Stimulated activated naive B cell treated with anti-CD40 and anti-IgM and Interleukin-4, amounts not matched to agents 10 μg/mL and 1 μg/mL and 100 μg/mL, for 72 hours (primary cell): ENCODE measurements at places on chromosomes 4 and X.

- DNase-seq = no peak
Observed at GRCh38 chr4:173293663-173294062, 40.5 kb downstream of the HMGB2 start.

DNA sequence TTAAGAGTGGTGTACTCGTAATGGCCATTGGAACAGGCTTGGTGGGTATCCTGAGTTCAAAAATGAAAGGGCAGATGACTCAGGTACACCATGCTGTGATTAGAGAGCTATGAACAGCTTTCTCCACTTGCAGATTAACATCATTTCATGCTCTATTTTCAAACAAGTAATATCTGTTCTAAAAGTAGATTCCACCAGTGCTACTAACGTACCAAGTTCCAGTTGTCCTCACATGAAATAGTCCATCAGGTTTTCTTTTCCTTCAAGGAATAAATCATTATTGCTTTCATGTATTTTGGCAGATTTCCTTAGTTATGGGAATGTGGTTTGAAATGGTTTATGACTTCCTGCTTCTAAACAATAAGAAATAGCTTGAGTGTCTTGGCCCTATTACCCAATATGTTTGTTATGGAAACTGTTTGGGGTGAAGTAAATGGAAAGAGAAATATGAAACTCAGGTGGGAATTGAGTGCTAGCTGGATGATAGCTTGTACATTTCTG lies 49.9 kb downstream of the PCDH7 start:
- DNase-seq = no peak

DNA sequence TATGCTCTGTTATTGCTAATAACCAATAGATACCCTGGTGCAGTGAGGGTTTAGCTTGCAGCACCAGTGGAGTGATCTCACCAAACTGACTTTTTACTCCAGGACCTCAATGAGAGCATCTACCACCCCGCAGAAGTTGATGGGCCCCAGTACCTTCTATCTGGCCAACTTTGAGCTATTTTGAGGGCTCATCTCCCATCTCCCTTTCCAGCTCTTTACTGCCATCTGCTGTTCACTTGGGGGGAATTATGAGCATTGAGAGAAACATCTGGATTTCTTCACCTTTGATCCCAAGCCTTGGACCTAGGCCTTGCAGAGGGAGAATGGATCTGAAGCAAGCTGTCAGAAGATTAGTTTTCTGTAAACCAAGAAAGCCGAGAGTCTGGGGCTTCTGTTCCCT lies 143.6 kb downstream of the TMEM164 start:
- DNase-seq = peak; percentile 8

DNA sequence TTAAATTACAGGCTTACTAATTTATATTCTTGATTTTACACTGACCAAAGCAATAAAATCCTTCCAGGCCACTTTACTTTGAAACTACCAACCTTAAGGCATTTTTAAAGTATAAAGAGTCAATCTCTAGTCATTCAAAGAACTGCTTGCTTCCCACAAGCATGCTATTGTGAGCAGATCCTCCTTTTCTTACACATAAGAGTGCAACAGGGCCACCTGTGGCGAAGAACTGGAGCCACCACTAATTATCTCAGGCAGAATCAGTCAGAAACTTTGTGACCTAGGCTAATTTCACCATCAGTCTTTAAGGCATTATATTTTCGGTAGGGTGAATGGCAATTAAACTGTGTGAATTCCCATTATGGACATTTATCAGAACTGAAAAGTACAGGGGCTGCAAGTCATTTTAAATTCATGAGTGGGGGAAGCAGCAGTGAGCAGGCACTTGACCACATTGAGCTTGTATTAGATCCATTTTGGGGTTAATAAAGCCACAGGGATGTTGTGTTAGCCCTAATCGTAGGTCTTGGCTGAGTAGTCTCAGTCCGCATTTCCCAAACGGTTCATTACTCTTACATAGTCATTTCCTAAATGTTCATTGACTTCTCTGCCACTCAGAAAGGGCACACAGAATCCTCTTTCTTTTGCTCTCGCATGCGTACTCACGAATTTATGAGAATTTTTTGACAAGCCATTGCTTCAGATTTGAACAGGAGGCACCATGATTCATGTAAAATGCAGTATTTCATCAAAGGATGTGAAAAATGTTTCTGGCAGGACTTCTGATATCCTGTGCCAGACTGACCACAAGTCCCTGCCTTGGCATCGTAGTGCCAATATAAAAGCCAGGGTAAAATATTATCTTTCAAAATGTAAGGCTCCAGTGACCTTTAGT lies 39.8 kb downstream of the NPY2R start:
- no peak for DNase-seq

- no peak for DNase-seq
Observed at GRCh38 chr4:68906780-68907137, 44.8 kb downstream of the UGT2A3 start.

GRCh38 chr4:57136281-57136680 lies 26.1 kb upstream of the IGFBP7 start:
- DNase-seq = no peak

- DNase-seq = no peak
Observed at GRCh38 chr4:66791686-66792085, 753.6 kb downstream of the CENPC start.

DNA sequence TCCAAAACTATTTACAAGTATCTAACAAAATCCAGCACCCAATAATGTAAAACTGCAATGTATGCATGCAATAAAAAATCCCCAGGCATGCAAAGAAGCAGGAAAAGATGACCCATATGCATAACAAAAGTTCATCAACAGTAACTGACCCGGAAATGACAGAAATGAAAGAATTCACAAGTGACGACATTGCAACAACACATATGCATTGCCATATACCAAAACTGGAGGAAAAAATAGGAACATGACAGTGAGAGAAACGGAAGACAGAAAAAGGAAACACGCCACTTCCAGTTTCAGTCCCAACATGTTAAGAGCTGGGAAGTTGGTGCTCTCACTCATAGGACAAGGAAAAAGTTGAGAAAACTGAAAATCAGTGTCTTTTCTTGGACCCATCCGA lies 154.6 kb downstream of the EVC2 start:
- no peak for DNase-seq

GRCh38 chrX:41971346-41971745 lies 48.0 kb upstream of the CASK start:
- DNase-seq = no peak

DNA sequence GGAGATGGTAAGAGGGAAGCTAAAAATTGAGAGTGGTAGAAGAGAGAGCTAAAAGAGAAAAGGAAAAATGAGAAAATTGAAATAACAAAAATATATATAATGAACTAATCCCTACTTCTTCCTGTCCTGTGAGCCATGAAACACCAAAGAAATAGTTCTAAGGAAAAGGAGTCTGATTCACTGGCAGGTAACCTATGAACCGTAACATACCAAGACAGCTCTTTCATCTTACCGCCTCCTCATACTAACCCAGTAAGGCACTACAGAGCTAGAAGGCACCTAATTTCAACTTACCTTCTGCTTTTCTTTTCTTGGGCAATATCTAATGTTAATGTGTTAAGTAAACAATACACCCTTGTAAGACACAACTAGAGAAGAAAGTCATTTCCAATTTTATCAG lies 297.7 kb upstream of the DIAPH2 start:
- no peak for DNase-seq

- no peak for DNase-seq
Observed at GRCh38 chr4:48692897-48693296, 87.2 kb downstream of the FRYL start.

GRCh38 chrX:15158350-15158735 lies 111.5 kb downstream of the ASB9 start:
- no peak for DNase-seq

GRCh38 chr4:140642674-140643437 lies 74.1 kb upstream of the UCP1 start:
- DNase-seq = no peak

DNA sequence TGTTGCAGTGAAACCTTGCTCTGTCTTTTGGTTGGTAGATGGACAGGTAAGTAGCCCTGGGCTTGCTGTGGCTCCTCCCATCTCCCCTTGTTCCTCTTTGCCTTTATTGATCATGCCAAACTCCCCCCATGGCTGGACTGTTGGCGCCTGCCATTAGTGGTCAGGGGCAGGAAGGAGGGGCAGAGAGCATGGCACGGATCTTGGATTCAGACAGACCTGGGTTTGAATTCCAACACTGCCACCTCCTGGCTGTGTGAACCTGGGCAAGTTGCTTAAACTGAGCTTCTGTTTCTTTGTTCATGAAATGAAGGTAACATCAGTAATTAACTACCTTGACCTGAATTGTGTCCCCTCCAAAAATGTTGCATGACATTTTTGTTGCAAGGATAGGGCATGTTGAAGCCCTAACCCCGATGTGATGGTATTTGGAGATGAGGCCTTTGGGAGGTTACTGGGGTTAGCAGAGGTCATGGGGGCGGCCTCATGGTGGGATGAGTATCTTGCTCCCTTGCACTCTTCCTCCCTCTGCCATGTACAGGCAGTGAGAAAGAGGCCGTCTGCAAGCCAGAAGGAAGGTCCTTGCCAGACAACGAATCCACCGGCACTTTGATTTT lies 6.0 kb downstream of the SLC2A9 start:
- no peak for DNase-seq

GRCh38 chr4:90603540-90603939 lies 476.3 kb downstream of the CCSER1 start:
- no peak for DNase-seq

DNA sequence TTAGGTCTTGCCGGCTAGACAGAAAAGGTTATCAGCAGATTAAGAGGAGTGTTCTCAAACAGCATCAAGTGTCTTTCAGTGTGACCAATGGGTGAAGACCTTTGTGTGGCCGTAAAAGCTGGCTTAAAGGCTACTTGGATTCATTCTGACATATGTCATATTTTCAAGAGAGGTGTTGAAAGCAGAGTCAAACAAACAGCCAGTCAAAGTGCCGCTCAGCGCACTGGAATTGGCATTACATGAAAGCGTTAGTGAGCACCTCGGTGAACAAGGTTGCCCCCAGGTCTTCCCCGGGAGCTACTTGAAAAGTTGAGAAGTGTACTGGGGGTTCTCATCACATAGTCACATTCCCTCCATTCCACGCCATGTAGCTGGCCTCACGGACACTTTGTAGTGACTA lies 148.9 kb downstream of the SOX3 start:
- DNase-seq = no peak

DNA sequence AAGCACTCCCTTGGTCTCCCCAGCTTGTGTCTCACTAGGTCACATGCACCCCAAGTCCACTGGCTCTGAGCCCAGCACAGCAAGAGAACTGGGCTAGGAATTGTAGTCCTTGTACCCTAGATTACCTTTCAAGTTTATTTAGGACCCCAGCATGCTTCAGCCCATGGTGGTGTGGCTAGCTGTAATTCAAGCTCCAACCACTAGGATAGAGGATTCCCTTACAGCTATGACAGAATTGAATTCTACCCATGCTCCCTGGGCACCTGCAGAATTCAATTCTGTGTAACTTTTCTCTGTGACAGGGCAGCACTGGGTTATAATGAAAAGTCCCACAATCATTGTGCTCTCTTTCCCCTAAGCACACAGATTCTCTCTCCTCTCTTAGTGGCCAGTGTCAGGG lies 253.8 kb upstream of the DMD start:
- DNase-seq = no peak

GRCh38 chrX:118968031-118968430 lies 6.4 kb upstream of the LONRF3 start:
- DNase-seq = no peak

GRCh38 chrX:124818033-124818432 lies 471.7 kb downstream of the SH2D1A start:
- no peak for DNase-seq

GRCh38 chr4:79917246-79917645 lies 155.8 kb downstream of the ANTXR2 start:
- peak; percentile 26 for DNase-seq

DNA sequence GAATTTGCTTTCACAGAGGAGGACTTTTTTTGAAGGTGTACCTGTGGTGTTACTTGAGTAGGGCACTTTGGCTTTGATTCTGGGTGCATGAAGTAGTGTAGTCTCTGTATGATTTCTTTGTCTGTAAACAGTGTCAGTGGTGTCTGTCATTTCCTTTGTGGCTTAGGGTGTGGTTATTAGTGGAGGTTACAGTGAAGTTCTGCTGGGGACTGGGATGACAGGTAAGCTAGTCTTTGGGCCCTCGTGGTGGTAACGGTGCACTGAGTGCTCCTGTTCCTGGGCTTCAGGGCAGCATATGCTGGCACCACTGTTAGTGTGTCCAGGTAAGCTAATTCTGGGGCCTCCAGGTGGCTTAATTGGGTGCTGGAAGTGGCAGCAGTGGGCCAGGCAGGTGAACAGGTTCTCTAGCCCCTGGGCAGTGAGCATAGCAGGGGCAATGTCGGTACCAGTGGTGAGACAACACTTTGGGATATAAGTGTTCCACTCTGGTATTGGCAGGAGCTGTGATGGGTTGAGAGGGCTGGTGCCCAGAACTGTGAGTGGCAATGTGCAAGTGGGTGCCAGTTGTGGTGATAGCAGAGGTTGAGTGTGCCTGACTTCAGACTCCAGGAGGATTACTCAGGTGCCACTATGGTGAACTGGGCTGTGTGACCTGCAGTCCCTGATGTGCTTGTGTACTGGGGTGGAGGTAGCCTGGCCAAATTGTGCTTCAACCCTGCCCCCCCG lies 26.0 kb upstream of the VSIG1 start:
- no peak for DNase-seq

DNA sequence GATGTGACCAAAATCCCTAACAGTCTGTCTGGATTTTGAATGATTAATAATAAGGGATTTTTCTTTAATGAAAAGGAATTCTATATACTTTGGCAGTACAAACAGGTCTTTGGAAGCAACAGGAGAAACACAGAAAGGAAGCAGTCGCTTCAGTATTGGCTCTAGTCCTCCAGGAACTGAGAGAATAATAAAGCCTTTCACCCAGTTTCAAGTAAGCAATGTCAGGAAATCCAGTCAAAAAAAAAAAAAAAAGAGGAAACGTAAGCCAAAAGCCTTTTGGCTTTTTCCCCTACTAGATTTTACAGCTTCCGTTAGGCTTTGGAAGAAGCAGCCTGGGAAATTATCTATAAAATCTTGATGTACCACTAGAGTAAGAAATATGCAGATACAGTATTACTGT lies 61.7 kb upstream of the HDAC8 start:
- DNase-seq = no peak

DNA sequence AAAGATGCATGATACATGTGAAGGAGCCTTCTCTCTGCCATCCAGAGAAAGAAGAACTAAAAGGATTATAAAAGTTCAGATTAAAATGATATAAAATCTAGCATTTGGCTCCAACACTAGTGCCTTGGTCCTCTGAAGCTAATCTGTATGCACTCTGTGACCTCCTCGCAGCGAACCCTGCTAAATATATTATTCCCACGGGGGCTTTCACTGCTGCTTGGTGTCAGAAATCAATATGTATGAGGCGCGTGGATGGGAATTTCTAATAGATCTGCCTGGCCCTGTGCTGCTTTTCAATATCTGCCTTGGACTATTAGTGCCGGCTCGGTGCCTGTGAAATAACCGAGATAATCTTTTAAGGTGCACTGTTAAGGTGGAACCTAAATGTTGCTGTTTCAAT lies 69.7 kb downstream of the CXXC4 start:
- DNase-seq = no peak

- no peak for DNase-seq
Observed at GRCh38 chr4:145580906-145581305, 38.3 kb upstream of the MMAA start.
